ENCODE measurements at places on chromosomes 2 and 18.
A peak's percentile ranks its signal among the peaks of the same experiment; 100 is the strongest.

DNA sequence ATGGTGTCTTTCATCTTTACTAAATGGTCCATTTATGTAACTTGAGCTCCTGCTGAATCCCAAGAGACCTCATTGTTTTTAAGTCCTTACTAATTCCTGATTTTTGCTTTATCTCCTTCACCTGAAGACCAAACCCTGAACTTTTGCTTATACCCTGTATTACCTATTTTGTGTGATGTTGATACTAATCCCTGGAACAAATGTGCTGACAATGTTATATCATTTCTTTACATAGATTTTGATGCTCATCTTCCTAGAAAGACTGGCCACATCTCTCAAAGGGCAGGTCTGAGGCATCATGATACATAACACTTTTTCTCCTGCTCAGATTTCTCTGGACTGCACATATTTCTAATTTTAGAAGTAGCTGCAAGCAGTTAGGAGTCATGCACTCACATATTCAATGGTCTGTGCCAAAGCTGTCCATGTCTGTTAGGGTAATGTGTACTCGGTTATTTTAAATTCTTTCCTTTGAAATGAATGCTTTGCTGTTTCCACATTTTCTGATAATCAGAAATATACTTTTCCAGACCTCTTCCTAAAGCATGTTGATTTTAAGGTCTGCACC lies 427.9 kb upstream of the HNRNPA3 start:
- no peak overlapping the region for H3K4me3 ChIP-seq
- H3K4me1 ChIP-seq = peaks cover 8% of the 10 kb centered on the region
- no peak for DNase-seq
- H3K27ac ChIP-seq = no peak overlapping the region
- H3K27me3 ChIP-seq = no peaks in the 10 kb centered on the region

GRCh38 chr2:190328573-190329147 lies 9.0 kb upstream of the HIBCH start:
- peaks cover 33% of the 10 kb centered on the region for H3K27me3 ChIP-seq
- no peak overlapping the region for H3K4me3 ChIP-seq
- no peak overlapping the region for H3K27ac ChIP-seq
- no peaks in the 10 kb centered on the region for H3K36me3 ChIP-seq

GRCh38 chr2:177207101-177207500 lies 5.5 kb upstream of the HNRNPA3 start:
- H3K36me3 ChIP-seq = peaks cover 16% of the 10 kb centered on the region
- no peak for DNase-seq
- peaks cover 28% of the 10 kb centered on the region for H3K4me1 ChIP-seq
- peak overlapping the region; percentile 59 for H3K27ac ChIP-seq
- no peak overlapping the region for H3K4me3 ChIP-seq
- H3K27me3 ChIP-seq = no peaks in the 10 kb centered on the region

DNA sequence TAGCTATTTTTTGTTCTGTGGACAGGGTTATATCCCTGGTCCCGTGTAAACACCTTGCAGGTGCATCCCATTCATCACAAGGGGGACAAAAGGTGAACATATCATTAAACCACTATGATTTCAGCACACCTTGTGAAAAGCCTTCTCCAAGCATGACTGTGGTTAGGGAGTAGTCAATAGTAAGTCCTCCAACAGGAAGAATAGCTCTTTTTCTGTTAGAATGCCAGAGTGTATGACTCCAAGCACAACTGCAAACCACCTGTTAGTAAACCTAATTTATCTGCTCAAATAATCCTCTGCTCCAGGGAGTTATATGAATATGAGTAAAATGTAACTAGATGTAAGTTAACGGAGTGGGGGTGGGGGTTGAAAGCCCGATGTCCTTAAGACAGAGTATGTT lies 240.5 kb downstream of the AGPS start:
- H3K4me3 ChIP-seq = no peak overlapping the region
- H3K27me3 ChIP-seq = peaks cover 8% of the 10 kb centered on the region
- H3K4me1 ChIP-seq = no peaks in the 10 kb centered on the region
- H3K27ac ChIP-seq = no peak overlapping the region
- no peaks in the 10 kb centered on the region for H3K36me3 ChIP-seq

DNA sequence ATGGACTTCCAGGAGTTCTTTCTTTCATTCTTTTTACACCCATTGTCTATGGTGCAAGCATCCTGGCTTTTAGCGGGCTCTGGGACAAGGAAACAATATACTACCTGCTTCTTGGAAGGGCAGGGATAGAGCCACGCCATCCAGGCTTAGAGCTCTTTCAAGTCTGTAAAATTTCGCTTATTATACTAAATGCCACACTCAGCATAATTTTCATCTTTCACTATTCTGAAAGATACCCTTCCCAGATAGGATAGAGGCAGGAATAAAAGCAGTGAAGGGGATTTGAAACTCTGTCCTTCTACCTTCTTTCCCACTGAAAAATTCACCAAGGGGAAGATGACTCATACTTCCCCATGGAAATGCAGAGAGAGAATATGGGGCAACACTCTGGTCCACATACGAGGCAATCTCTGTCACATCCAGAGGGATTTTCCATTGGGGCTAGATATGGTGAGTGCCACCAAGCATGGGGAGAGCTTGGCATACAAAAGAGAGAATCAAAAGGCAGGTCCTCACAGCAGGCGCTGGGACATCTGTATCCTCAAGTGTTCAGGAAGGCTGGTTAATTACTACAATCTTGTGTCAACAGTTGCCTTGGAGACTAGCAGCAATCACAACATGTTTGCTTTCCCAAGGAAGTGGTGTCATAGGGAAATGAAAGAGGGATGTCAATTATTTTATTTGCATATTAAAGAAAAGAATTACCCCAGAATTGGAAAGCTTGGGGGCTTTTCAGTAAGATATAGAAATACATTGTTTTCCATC lies 127.6 kb downstream of the TDRD15 start:
- H3K36me3 ChIP-seq = no peaks in the 10 kb centered on the region
- DNase-seq = no peak
- no peaks in the 10 kb centered on the region for H3K27me3 ChIP-seq
- H3K27ac ChIP-seq = no peak overlapping the region
- H3K4me1 ChIP-seq = no peaks in the 10 kb centered on the region
- no peak overlapping the region for H3K4me3 ChIP-seq

DNA sequence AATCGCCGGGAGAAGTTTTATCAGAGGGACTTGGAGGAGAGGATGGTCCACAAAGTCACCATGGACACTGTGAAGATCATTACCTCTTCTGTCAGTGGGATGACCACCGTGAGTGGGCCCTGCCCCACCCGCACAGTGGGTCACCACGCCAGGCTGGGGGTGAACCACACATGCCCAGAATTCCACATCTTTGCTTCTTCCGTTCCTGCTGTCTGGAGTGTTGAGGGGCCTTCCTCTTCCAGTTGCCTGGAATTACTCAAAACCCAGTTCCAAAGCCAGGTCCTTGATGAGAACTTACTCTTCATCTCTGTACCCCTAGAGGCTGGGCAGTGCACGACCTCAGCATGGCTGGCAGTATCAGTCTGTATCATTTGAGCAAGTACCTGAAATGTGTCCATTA lies 22.1 kb downstream of the MROH2A start:
- no peak overlapping the region for H3K27ac ChIP-seq
- no peak overlapping the region for H3K4me3 ChIP-seq
- peaks cover 22% of the 10 kb centered on the region for H3K27me3 ChIP-seq
- no peak for DNase-seq
- H3K4me1 ChIP-seq = peaks cover 2% of the 10 kb centered on the region

GRCh38 chr18:59952283-59953007 lies 52.6 kb downstream of the PMAIP1 start:
- DNase-seq = no peak
- H3K27me3 ChIP-seq = peaks cover 5% of the 10 kb centered on the region
- no peaks in the 10 kb centered on the region for H3K36me3 ChIP-seq
- H3K4me1 ChIP-seq = peaks cover 53% of the 10 kb centered on the region
- peak overlapping the region; percentile 95 for H3K27ac ChIP-seq

GRCh38 chr18:5444269-5444668 lies 99.5 kb downstream of the EPB41L3 start:
- no peak overlapping the region for H3K4me3 ChIP-seq
- DNase-seq = no peak
- peaks cover 13% of the 10 kb centered on the region for H3K4me1 ChIP-seq
- H3K27me3 ChIP-seq = peaks cover 2% of the 10 kb centered on the region

DNA sequence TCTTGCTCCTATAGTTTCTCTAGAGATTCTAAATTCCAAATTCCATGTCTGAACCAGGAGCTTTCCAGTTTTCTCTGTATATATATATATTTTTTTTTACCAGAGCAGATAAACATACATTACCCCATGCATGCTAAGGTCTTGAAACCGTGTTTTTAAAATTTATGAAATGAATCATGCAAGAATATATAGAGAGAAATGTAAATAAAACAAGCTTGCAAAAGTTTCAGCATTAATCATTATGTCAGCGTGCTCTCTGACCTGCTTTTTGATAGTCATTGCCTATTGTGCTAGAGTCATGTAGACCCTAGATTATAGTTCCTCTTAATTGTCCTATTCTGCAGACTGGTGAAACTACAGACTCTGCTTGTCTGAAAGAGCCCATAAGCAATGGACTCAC lies 22.6 kb upstream of the TRIM43 start:
- no peak overlapping the region for H3K27ac ChIP-seq
- no peak for DNase-seq
- H3K36me3 ChIP-seq = no peaks in the 10 kb centered on the region
- H3K27me3 ChIP-seq = peaks cover 33% of the 10 kb centered on the region
- H3K4me1 ChIP-seq = no peaks in the 10 kb centered on the region

DNA sequence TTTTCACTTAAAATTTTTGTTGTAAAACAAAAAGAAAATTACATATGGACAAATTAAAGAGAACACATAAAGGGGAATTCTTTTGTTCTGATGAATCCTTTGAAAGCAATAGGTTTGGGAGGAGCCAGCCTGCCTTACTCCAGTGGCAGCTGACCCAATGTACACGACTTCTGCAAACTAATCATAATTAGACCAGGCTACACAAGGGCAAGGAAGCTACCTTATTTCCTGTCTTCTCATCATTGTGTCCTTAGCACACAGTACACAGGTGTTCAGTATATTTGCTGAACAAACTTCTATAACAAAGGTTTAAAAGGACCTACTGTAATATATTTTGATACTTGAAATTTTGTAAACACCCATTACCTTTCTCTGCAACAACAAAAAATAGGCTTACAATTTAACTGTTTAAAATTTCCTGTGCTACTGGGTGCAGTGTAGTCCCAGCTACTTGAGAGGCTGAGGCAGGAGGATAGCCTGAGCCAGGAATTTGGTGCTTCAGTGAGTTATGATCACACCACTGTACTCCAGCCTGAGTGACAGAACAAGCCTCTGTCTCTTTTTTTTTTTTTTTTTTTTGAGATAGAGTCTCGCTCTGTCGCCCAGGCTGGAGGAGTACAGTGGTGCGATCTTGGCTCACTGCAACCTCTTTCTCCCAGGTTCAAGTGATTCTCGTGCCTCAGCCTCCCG lies 18.9 kb downstream of the KCNG3 start:
- H3K36me3 ChIP-seq = no peaks in the 10 kb centered on the region
- H3K4me1 ChIP-seq = no peaks in the 10 kb centered on the region
- H3K27ac ChIP-seq = no peak overlapping the region
- no peak overlapping the region for H3K4me3 ChIP-seq
- DNase-seq = no peak

- no peak overlapping the region for H3K27ac ChIP-seq
- DNase-seq = no peak
- no peaks in the 10 kb centered on the region for H3K4me1 ChIP-seq
- H3K4me3 ChIP-seq = no peak overlapping the region
- H3K36me3 ChIP-seq = no peaks in the 10 kb centered on the region
Measured at GRCh38 chr2:80073134-80073561, 231.4 kb downstream of the LRRTM1 start.

GRCh38 chr2:100013892-100014677 lies 128.3 kb downstream of the AFF3 start:
- DNase-seq = no peak
- no peaks in the 10 kb centered on the region for H3K27me3 ChIP-seq
- no peak overlapping the region for H3K4me3 ChIP-seq
- H3K36me3 ChIP-seq = no peaks in the 10 kb centered on the region

DNA sequence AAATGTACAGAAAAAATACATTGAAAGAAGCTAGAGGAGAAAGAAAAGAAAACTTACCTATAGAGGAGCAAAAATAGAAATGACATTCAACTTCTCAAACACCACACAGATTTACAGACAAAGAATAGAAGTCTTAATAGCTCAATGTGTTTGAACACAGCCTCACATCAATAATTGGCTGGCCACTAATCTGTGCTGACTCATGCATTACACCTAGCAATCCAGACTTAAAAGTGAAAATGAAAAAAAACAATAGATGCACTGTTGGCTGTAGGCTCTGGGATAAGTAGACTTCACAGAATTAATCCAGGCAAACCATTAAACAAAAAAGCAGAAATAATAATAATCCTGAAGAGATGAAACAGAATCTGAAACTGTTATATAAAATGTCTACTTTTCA lies 961.3 kb upstream of the CELF4 start:
- no peaks in the 10 kb centered on the region for H3K27me3 ChIP-seq
- no peak for DNase-seq
- no peaks in the 10 kb centered on the region for H3K36me3 ChIP-seq

DNA sequence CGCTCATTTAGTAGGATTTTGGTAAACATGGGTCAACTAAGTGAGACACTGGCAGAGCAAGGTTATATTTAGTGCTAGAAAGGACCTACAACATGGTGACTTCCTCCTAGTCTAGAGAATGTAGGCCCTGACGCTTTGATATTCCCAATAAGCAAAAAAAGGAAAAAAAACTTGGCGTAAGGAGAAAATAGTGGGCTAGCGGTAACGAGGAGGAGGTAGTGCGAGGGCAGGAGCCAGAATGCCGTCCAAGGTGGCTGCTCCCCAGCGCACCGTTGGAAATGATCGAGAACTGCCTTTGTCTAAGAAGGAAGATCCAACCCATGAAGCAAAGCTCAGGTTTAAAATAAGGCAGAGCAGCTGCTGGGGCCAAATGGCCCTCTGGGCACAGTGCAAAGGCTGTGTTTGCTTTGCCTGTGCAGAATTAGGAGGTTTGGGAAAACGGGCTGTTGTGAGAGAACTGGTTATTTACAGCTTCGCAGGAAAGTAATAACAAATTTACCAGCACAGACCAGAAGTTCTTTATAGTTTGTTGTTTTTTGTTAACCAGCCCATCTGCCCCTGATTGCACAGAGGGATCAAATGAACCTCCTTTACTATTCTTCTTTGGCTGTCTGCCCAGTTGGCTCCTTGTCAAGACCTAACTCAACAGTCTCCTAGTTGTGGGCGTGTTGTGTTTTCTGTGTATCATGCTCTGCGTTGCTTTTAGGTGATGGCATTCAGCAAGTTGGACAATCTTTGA lies 86.6 kb downstream of the ITGB1BP1 start:
- no peak for DNase-seq
- no peak overlapping the region for H3K4me3 ChIP-seq
- H3K27ac ChIP-seq = no peak overlapping the region
- peaks cover 7% of the 10 kb centered on the region for H3K4me1 ChIP-seq

GRCh38 chr2:151042964-151043363 lies 218.7 kb downstream of the RBM43 start:
- H3K36me3 ChIP-seq = no peaks in the 10 kb centered on the region
- H3K27me3 ChIP-seq = peaks cover 28% of the 10 kb centered on the region
- H3K4me1 ChIP-seq = no peaks in the 10 kb centered on the region
- no peak overlapping the region for H3K4me3 ChIP-seq
- DNase-seq = no peak
- no peak overlapping the region for H3K27ac ChIP-seq

- no peak overlapping the region for H3K4me3 ChIP-seq
- H3K36me3 ChIP-seq = no peaks in the 10 kb centered on the region
- no peaks in the 10 kb centered on the region for H3K27me3 ChIP-seq
- H3K27ac ChIP-seq = no peak overlapping the region
- DNase-seq = no peak
- no peaks in the 10 kb centered on the region for H3K4me1 ChIP-seq
Measured at GRCh38 chr2:124983595-124983994, 958.5 kb downstream of the CNTNAP5 start.

- no peak overlapping the region for H3K4me3 ChIP-seq
- peaks cover 13% of the 10 kb centered on the region for H3K27me3 ChIP-seq
- DNase-seq = no peak
- H3K27ac ChIP-seq = no peak overlapping the region
Measured at GRCh38 chr18:2412996-2413751, 158.1 kb downstream of the METTL4 start.
